ENCODE measurements at places on chromosomes 6 and 20.

GRCh38 chr20:64130876-64131275 is 23.5 kb upstream of the NPBWR2 start:
- no peak for DNase-seq

- no peak for DNase-seq
Observed at GRCh38 chr6:148085631-148086331, 256.9 kb upstream of the SASH1 start.

- peak; percentile 48 for DNase-seq
Observed at GRCh38 chr6:129598244-129599187, 111.5 kb downstream of the ARHGAP18 start.

- DNase-seq: no peak
Observed at GRCh38 chr20:63509088-63509564, 10.2 kb upstream of the EEF1A2 start.

GRCh38 chr6:14174226-14174625 is 56.7 kb downstream of the CD83 start:
- DNase-seq: no peak

DNA sequence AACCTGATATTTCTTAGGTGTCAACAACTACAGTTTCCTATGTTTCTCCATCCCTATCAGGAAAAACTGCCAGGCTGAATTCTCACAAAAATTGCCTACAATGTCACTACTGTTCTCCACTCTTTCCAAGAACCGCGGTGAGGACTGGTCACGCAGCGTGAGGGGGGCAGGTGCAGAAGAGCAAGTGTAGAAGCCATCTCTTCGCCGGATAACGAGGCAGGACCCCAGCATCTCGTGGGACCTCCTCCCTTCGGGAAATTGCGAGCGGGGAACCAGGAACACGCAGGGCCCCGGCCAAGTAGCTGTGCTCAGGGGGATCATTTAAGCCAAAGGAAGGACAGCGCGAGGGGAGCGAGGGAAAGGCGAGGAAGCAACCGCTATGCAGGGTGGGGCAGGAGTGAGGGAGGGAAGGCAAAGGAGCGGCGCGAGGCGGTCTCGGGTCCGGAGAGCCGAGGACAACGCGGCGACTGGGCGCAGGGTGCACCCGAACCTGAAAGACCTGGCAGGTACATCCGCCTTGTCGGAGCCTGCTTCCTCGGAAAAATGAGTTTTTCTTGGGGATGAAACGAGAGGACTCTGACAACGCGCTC is 559 bp downstream of the APMAP start:
- DNase-seq: no peak

- DNase-seq: no peak
Observed at GRCh38 chr6:140460267-140460666, 1085.8 kb upstream of the CITED2 start.

DNA sequence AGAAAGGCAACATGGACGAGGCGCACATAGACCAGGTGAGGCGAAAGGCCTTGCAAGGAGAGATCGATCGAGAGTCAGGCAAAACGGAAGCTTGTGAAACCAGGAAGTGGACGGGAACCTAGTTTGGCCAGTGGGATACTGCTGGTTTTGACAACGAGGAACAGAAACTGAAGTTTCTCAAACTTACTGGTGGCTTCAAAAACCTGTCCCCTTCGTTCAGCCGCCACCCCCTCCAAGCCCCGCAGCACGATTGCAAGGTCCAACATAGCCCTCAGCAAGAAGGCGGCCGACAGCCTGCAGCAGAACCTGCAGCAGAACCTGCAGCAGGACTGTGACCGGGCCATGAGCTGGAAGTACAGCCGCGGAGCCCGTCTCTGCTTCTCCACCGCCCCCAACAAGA is 238.0 kb downstream of the KHDC1L start:
- DNase-seq: no peak

DNA sequence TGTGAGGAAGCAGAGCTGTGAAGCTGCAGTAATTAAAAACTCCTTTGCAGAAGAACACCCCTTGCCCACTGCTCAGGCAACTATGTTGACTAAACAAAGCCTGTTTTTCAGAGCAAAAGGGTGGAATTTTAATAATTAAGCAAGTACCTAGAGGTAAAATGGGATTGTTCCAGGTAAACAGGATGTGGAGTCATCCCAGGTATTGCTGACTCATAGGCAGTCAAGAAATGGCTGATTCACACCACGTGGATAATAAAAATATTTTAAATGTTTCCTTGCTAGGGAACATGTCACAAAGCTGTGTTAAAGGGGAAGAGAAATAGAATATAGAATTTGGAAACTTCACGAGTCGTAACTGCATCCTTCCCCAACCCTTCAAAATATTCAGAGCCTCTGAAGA is 491.8 kb downstream of the BTBD3 start:
- no peak for DNase-seq

DNA sequence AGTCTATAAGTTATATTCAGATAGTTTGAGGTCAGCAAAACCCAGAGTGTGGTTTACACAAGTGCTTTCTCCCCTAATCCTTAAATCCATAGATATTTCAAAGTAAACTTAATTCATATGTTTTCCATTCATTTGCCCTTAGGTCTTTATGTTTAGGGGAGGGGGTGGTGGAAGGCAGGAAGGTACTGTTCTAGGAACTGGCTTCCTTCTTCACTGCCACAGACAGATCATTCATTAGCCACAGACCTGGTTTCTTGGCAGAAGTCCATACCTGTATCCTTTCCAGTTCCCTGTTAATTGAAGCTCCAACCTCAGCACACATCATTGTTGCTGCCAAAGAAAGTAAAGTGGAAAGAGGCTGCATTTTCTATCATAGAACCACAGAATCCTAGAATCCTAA is 123.0 kb downstream of the AIG1 start:
- DNase-seq: no peak

GRCh38 chr6:27592481-27593199 is 119.7 kb upstream of the ZNF184 start:
- DNase-seq: no peak

DNA sequence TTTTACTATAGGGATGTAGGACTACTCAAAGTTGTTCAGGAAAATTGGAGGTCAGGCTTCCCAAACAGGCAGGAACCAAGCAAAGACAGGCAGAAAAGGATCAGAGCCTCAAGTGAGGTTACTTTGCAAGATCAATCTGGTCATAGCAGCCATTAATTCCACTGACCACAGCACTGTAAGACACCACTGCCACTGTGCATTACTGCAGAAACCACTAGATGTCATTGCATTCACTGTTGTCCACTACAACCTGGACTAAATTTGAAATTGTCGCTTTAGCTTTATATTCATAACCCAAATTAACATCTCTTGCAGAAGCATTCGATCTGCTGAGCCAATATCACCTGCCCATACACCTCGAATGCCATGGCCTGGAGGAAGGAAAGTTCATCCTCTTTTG is 126.9 kb upstream of the UFL1 start:
- DNase-seq: no peak

- no peak for DNase-seq
Observed at GRCh38 chr20:59221049-59221706, 57.6 kb downstream of the ZNF831 start.

DNA sequence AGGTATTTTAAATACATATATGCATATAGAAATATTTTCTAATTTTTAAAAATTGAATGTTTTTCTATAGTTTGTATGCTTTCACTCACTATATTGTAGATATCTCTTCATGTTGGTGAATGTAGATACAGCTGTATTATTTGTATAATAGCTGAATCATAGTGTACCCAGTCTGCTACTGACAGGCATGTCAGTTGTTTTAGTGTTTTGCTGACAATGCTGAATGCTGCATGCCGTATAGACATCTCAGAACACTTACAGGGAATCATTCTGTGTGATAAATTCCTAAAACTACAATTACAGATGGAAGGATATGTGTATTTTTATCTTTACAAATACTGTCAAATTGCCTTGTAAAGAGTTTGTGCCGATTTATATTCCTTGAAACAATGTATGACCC is 175.4 kb downstream of the SIM1 start:
- DNase-seq: no peak

- DNase-seq: no peak
Observed at GRCh38 chr6:37893257-37893656, 73.7 kb downstream of the ZFAND3 start.

DNA sequence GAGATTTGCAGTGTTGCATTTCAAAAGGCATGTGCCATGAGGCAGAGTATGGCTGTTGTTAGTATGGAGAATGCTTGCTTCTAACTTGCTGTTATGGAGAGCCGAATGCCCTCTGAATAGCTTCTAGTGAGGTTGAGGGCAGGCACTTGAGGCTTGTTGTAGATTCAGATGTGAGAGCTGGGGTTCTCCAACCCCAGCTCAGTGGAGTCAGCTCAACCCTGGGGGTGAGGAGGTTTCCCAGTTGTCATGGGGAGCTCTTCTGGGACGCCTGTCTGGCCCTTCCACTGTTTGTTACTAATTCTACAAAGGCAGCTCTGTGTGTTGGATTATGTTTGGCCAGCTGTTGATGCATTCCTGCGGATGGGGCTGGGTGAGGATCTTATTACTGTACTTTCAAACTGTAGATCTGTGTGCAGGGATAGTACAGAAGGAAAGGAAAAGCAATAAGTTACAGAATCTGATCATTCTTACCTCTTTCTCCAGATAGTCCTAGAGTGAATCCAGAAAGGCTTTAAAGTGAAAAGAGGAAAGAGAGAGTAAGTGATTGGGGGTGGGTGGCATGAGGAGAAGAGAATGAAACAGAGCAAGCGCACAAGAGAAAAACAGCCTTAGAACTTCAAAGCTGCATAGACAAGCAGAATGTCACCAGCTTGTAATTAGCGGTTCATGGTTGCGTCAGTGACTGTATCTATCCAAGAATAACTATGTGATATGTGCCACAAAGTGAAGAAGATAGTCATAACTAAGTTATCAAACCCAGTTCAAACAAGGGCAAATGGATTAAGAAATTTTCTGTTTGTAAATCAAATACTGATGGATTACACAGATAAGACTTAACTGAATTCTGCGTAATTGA is 148.7 kb downstream of the PRL start:
- DNase-seq: peak; percentile 71

DNA sequence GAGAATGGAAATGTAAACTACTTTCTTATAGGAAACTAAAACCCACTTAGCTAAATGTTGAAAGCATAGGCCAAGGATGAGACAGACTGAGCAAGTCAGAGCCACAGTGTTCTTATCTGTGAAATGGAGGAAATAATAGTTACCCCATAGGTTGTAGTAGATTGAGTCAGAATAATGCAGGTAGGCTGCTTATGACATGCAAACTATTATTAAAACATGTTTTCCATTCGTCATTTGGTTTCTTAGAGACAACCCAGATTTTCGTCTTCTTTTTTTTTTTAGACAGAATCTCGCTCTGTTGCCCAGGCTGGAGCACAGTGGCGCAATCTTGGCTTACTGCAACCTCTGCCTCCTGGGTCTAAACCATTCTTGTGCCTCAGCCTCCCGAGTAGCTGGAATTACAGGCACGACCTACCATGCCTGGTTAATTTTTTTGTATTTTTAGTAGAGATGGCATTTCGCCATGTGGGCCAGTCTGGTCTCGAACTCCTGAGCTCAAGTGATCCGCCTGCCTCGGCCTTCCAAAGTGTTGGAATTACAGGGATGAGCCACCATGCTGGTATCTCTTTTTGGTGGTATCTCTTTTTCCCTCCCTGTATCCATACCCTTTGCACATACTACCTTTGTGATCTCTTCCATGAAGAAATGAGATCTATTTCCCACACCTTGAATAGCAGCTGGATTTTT is 196.5 kb upstream of the ZNF217 start:
- DNase-seq: no peak

GRCh38 chr6:140156131-140156530 is 781.7 kb upstream of the CITED2 start:
- no peak for DNase-seq

DNA sequence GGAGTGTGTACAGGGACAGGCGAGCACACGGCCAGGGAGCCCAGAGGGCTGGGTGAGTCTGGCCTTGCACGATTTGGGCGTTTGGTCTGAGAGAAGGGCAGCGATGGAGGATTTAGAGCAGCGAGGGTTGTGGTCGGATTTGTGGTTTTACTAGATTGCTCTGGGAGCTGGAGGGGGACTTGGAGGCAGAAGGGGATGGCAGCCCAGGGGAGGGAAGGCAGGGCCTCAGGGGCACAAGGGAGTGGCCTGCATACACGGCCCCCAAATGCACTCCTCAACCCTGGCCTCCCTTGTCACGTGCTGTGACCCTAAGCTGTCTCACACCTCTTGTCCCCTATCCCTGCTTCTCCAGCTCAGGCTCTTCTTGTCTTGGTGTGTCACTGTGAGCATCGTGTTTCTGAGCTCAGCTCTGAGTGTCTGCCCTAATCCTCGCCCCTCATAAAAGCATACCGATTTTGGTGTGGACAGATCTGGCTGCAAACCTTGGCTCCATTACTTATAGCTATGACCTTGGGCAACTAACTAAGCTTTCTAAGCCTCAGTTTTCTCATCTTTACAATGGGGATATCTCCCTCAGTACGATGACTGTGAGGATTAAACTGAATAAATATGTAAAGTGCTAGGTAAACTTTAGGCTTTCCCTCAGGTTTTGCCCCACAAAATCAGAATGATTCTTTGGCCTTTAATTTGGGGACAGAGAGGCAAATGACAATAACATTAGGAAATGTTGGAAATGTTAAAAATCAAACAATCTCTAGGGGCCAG is 120.1 kb upstream of the ARMC2 start:
- DNase-seq: no peak

DNA sequence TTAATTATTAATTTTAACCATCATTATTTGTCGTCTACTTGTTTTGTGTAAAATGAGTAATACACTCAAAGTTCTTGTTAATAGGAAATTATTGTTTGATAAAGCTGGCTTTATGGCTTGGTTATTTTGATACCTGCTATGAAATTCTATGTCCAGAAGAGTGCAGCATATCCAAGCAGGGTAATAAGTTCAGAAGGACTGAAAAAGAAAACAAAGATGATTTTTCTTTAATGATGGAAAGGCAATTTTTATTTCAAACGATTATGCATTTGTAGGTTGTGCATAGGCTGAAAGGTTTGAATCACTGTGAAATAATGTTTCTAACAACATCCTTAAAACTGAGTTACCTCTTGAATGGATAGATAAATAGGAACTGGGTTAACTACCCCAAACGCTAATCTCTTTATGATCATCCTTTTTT is 1.4 kb upstream of the MAN1A1 start:
- DNase-seq: peak; percentile 4

DNA sequence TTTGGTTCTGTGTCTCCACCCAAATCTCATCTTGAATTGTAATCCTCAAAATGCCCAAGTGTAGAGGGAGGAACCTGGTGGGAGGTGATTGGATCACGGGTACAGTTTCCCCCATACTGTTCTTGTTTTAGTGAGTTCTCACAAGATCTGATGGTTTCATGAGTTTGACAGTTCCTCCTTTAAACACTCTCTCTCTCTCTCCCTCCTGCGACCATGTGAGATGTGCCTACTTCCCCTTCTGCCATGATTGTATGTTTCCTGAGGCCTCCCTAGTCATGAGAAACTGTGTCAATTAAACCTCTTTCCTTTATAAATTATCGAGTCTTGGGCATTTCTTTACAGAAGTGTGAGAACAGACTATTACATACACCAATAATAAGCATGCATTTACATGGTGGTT is 12.1 kb upstream of the EYS start:
- DNase-seq: no peak

DNA sequence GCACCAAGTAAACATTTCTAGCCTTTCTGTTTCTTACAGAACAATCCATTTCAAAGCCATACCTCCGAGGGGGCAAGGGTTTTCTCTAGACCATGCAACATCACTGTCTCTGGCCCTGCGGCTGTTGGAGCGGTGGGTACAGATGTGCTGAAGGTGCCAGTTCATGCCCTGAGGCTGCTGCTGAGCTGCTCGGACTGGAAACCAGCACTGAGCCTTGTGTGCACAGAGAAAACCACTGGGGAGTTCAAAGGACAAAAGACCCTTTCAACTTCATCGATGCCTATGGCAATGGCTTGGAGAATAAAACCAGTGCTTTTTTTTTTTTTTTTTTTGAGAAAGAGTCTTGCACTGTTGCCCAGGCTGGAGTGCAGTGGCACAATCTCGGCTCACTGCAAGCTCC is 93.3 kb upstream of the IYD start:
- no peak for DNase-seq
